Cardiac fibroblast (primary cell): ENCODE measurements at places on chromosomes 16 and 17.

DNA sequence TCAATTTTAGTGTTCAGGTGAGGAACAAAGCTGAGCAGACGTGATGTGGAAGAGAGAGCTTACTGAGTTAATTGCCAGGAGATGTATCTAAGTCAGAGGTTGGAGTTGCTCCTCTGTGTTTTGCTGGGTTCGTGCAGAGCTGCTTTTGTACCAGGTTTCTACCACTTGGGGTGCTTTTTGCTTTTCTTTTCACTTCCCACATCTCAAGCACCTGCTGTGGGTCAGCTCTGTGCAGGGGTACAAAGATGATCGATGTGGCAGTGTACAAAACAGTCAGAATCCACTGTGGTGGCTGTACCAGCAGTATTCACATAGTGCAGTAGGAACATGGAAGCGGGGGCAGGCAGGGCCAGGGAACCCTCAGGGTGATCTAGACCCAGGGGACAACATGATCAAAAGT lies 14.8 kb downstream of the UNK start:
- DNase-seq = no peak

- no peak for DNase-seq
These were observed 13.0 kb downstream of the PITPNM3 start for GRCh38 chr17:6543079-6544010.

DNA sequence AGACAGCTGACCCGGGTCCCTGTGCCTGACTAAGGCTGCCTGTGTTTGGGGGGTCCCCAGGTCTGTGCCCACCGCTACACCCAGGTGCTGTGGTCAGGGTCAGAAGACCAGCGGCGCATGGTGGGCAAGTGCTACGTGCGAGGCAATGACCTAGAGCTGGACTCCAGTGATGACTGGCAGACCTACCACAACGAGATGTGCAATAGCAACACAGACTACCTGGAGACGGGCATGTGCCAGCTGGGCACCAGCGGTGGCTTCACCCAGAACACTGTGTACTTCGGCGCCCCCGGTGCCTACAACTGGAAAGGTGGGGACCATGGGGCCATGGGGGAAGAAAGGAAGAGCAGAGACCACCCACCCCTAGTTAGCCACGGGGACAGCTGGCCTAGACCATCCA lies 12.1 kb downstream of the ITGA3 start:
- no peak for DNase-seq

- peak; percentile 37 for DNase-seq
These were observed 206.5 kb upstream of the CDH5 start for GRCh38 chr16:66159987-66160386.

- DNase-seq = no peak
These were observed 83.5 kb upstream of the RPL38 start for GRCh38 chr17:74119965-74120364.

- no peak for DNase-seq
These were observed at the start of gene CNTNAP4 for GRCh38 chr16:76276745-76277438. Gene CNTNAP4, plus strand, starts transcription at chr16:76277401. Its CDS starts 262 bp downstream, at chr16:76277663.

DNA sequence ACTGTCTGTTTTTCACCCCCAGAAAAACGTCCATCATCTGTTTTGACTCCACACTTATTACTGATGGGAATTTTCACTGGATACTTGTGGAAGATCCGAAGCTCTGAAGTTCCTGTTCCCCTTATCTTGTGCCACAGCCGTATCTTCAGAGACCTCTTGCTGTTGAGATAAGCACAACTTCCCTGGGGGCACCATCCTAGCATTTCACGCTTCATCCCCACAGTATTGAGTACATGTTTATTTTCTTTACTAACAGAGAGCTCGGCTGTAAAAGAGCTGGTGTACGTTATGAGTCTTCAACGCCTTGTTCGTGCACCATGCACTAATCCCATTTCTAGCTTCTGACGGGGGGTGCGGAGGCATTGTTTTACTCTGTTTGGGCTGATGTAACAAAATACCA lies 813.6 kb upstream of the EEF2KMT start:
- DNase-seq = no peak

GRCh38 chr16:27826893-27827289 lies 236.6 kb downstream of the GSG1L start:
- DNase-seq = no peak

DNA sequence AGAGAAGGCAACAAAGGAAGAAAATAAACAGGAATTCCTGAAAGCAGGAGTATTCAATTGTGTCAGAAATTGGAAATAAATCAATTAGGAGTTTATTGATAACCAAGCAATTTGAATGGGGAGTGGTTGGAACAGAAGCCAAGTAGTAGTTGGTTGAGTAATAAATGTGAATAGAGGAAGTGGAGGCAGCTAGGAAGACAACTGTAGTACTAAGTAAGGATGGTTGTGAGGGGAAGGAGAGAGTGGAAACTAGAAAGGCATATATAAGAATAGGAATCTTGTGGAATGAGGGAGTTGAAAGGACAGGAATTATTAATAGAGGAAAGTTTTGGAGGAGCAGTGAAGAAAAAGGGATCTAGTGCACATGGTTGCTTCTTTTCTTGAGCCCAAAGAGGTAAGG lies 34.4 kb downstream of the NFAT5 start:
- DNase-seq = no peak

DNA sequence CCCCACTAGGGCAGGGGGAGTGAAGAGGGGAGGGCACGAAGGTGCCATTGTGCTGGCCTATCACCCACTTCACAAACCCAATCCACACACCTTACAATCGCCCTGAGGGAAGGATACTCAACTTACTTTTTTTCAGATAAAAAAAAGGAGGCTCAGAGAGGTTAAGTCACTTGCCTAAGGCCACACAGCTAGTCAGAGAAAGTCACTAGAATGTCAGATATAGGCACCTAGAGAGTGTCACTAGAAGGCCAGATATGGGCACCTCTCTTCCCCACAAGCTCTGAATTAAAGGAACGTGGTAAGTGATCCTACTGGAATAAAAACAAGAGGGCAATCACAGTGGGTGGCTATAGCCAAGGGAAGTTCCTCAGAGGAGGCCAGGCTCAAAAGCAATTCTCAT lies 204.5 kb upstream of the ASIC2 start:
- DNase-seq = no peak

- no peak for DNase-seq
These were observed 4.5 kb downstream of the KRT32 start for GRCh38 chr17:41462705-41463104.
